Posterior cingulate gyrus (tissue), 11 donors: ENCODE measurements at places on chromosomes 2 and 18.

DNA sequence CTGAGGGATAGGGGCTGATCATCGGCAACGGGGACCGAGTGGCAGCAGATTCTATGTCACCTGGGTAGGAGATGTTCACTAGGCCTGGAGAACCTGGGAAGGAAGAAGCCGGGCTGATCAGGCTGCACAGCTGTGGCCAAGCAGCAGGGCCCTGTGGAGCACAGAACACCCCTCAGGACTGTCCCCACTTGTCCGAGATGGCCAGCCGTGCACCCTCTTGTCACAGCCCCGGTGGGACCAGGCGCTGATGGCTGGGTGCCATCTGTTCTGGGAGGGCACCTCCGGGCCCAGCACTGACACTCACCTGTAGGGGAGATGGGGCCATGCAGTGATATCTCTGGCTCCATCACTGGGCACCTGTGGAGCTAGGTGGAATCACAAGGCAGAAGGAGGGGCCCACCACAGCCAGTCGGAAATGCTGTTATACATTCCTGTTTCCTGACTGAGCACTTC is 217.9 kb upstream of the RAB6C start:
- DNase-seq: no peak

DNA sequence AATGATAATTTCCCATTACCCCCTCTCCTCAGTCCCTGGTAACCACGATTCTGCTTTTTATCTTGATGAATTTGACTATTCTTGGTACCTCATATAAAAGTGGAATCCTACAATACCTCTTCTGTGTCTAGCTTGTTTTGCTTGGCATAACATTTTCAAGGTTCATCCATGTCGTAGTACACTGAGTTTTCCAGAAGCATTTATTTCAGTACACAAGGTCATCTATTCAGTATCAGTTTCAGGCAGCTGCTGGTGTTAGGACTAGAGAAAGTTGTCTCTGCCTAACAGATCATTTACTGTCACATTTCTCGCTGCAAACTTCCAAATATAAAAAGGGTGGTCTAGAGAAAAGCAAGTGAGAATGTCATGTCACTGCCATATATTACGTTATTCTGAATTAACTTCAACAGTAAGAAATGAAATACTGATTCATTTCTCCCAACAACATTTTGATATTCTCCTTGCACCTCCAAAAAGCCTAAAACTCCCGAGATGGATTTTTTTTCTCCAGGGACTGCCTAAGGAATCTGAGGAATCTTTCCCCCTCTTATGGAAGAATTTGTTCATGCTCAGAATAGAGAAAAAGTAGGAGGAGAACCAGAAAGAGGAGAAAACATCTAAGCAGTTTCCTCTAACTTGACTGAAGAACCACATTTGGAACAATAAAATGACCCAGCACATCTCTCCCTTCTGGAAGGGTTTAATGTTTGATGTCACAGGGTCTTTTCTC is 36.0 kb downstream of the CDK15 start:
- no peak for DNase-seq

DNA sequence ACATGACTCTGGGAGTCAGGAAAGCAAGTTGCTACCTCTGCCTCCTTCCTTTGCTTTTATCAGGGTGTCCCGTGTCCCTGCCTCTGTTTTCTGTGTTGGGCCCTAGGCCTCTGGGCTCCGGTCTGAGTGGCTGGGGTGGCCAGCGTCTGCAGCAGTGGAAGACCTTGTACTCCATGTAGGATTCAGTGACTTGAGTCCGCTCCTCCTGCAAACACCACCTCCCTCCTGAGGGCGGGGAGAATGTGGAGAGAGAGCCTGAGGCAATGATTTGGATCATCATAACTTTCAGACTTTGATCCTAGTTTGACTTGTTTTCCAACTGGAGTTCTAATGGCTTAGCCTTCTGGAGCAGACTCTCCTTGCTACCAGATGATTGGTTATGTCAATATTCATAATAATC is 30.8 kb downstream of the ATP6V1C2 start:
- peak; percentile 52 for DNase-seq

DNA sequence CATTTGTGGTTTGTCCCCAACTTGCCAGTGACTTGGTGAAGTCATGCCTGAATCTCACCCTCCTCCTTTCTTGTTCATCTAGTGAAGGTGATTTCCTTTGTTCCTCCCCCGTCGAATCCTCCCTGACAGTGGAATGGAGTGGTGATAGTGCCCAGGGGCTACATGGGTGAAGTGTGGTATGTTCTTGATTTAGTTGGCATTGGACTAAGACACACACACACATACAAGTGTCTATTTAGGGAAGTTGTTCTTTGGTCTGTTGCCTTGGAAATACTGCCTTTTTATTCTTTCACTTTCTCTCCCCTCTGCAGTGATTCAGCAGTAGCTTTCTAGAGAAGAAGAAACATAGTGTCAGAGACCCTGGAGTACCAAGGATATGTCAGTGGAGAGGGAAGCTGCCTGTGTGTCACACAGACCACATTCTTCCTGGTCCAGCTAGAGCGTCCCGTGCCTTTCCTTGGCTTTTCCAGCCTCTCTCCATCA is 10.9 kb downstream of the INPP4A start:
- no peak for DNase-seq

DNA sequence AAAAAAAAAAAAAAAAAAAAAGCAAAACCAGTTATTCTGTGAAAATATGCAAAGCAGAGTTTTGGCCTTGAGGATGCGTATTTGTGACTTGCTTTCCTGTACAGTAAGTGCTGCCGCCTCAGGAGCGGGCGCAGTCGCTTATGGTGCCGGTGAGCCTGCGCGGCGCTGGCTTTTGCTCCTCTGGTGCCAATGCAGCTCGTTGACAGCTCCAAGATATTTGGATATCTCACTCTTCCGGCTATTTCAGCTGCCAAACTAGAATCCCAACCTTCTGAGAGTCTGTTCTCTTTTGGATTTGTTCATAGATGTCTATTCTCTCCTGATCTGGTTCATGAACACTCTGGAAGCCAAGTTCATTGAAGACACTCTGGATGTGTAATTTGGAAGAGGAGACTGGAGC is 184.1 kb downstream of the AGAP1 start:
- no peak for DNase-seq

GRCh38 chr18:62073461-62074281 is 113.2 kb downstream of the PIGN start:
- no peak for DNase-seq

DNA sequence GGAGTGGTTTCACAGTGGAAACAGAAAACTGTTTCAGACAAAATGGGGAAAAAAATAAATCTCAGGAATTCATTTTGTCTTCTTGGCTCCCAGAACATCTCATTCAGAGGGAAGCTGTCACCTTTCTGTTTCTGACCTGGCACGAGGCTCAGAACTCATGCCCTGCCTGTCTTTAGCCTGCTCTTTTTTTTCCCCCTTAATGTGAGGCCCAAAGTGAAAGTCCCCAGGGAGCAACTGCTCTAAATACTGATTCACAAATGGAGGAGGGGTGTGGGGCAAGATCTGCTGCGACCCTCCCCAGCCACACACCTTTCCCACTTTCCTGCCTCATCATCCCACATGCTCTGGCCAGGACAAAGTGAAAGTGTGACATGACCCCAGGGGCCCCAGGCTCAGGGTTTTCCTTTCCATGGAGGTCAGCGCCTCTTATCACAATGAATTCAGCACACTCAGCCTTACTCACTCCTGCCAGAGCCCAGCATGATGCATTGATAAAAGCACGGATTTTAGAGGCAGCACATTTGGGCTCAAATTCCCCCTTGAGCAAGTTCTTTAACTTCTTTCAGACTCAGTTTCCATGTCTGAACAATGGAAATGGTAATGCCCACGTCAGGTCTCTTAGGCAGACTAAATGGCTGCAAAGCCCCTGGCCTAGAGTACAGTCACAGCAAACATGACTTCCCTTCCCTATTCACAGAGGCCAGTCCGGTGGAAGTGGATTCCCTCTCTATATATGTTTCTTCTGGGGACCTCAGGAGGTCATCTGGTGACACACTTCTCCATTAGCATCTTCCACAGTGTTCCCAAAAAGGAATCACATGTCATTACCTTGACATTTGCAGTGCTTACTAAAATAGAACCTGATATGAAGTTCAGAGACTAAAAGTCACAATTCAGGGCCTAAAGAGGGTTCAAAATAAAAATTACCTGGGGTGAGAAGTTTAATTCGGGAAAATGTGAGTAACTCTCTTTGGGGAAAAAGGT is 55.3 kb upstream of the TMEM163 start:
- no peak for DNase-seq
